ENCODE measurements at places on chromosomes 2 and 18.

- no peak for DNase-seq
These were observed 10.8 kb downstream of the GLS start for GRCh38 chr2:190891372-190891771.

DNA sequence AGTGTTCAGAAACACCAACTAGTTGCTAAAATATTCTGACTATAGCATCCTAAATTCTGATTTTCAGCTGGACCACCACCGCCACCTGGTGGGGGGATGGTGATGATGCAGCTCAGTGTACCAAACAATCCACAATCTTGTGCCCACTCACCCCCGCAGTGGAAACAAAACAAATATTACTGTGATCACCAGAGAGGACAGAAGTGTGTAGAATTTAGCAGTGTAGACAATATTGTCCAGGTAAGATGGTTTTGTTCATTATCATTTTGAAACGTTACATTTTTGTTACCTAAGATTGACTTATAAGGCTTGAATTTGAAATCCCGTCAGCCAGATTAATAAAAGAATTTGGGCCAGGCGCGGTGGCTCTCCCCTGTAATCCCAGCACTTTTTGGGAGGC lies 31.7 kb upstream of the UBXN4 start:
- DNase-seq, result peak; percentile 66

GRCh38 chr2:30625701-30626100 lies 178.7 kb downstream of the LCLAT1 start:
- no peak for DNase-seq

DNA sequence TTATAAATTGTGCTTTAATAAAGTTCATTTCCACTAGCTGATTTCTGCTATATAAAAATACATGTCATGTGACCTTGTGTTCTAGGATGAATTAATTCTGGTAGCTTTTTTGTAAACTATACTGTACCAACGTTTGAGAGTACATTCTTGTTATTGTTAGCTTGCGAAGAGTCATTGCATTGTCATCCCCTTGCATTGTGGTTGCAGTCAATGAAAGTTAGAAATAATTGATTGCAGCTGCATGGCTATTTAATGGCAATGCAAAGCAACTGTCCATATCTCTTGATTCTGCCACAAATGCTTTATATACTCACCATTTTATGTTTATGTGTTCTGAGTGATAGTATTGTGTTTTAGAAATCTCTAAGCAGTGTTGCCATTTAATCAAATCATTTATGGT lies 91.6 kb downstream of the ZNF407 start:
- DNase-seq, result no peak

GRCh38 chr2:235324324-235324723 lies 169.5 kb upstream of the AGAP1 start:
- no peak for DNase-seq

Measured in D341Med (cell line).